Smooth muscle cell of trachea (primary cell): ENCODE measurements at places on chromosomes 6 and 20. TPM values are rescaled to one million over a fixed set of nuclear protein-coding genes. Genes with fewer than 3 reads are reported as not detected.

PI16 gene
- total RNA-seq: 0.50 TPM in 1 of 2 replicates, not detected in the other

ZKSCAN8 gene
- 18.3 and 18.4 TPM in 2 replicates for total RNA-seq

ZNF311 gene
- total RNA-seq: 1.8 and 1.9 TPM in 2 replicates

TRIM10 gene
- total RNA-seq: not detected in 2 replicates

ZSCAN31 gene
- total RNA-seq: 38.3 and 47.6 TPM in 2 replicates

LHFPL5 gene
- not detected in 2 replicates for total RNA-seq

NR2E1 gene
- total RNA-seq: not detected in 2 replicates

CAGE1 gene
- 0.17 TPM in 1 of 2 replicates, not detected in the other for total RNA-seq

DDX43 gene
- 0.33 and 1.6 TPM in 2 replicates for total RNA-seq

PRICKLE4 gene
- 0.83 TPM in 1 of 2 replicates, not detected in the other for total RNA-seq

SLCO4A1 gene
- 0.66 and 1.3 TPM in 2 replicates for total RNA-seq

XKR7 gene
- total RNA-seq: under 0.01 TPM in 1 of 2 replicates, not detected in the other

VGLL2 gene
- not detected in 2 replicates for total RNA-seq

SLC22A16 gene
- total RNA-seq: 0.15 TPM in 1 of 2 replicates, not detected in the other

FNDC1 gene
- total RNA-seq: 0.17 TPM in 1 of 2 replicates, not detected in the other

CRISP3 gene
- not detected in 2 replicates for total RNA-seq

POFUT1 gene
- total RNA-seq: 50.0 and 66.8 TPM in 2 replicates

BMP5 gene
- total RNA-seq: 0.17 and 1.0 TPM in 2 replicates

SEC63 gene
- 27.0 and 33.3 TPM in 2 replicates for total RNA-seq

TRIM31 gene
- not detected in 2 replicates for total RNA-seq

SIRPD gene
- not detected in 2 replicates for total RNA-seq

BLCAP gene
- total RNA-seq: 26.0 and 42.5 TPM in 2 replicates

CYP24A1 gene
- not detected in 2 replicates for total RNA-seq

TCF15 gene
- not detected in 2 replicates for total RNA-seq

GSTA3 gene
- total RNA-seq: not detected in 2 replicates

RBPJL gene
- total RNA-seq: not detected in 2 replicates
